ENCODE measurements at places on chromosomes 5 and 9.

GRCh38 chr5:158877706-158878105 is 222.0 kb downstream of the EBF1 start:
- no peak for DNase-seq

- DNase-seq = no peak
Observed at GRCh38 chr5:146042628-146043279, 62.6 kb downstream of the PLAC8L1 start.

DNA sequence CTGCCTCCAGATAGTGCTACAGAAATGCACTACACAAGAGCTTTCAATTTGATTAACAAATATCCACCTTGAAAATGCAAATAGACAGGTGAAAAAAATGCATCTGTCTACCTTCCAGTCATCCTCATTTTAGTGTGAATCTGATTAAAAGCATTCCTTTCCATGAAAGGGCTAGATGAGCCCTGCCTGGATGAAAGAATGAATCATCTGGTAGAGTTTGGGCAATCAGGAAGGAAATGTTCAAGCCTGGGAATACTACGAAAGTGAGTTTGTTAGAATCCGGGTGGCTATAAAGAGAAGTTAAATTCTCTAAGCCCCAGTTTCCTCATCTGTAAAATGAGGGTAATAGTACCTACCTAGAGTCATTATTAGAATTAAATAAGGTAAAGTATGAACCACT is 142.6 kb downstream of the FAM114A2 start:
- no peak for DNase-seq

GRCh38 chr5:158422653-158423515 is 563.9 kb upstream of the CLINT1 start:
- no peak for DNase-seq

DNA sequence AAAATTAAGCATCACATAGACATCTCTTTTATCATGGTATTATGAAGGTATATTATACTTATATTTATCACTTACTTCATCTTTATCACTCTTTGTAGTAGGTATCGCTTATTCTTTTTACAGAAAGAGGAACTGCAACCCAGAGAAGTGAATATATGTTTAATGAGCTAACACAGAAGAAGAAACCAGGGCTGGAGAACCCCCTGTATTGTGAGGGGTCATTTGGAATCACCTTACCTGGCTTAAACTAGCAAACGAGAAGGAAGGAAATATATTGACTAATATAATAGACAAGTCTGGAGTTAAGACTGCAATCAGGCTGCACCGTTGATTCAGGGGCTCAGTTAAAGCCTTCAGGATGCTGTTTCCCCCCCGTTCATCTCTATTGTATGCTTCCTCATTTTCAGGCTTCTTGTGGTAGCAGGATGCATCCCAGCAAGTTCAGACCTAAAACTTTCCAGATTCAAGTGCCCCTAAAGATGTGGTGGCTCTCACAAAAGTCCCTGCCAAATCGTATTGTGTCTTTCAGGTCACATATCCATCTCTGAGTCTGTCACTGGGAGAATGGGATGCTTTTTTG is 146.4 kb downstream of the GCNT1 start:
- DNase-seq = no peak

DNA sequence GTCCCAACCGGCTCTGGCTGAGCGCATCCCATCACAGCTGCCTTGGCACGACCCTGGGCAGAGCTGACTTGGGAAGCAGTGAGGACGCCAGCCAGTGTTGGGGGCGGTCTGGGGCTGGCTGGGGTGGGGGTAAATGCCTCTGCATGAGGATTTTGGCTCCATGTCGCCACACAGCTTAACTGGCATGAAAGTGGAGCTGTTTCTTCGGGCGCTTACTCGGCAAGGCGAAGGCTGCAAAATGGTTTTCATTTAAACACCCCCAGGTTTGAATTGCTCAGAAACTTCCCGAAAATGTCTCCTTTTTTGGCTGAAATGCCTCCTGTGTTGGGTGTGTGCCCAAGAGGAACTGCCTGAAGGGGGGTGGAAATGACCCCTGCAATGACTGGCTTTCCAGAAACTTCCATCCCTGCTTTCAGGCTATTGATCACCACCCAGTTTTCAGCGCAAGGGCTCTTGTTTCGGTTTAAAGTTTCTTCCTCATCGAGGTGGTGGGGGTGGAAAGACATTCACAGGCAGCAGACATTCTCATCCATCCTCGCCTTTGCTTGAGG is 38.3 kb downstream of the PTGES start:
- no peak for DNase-seq

DNA sequence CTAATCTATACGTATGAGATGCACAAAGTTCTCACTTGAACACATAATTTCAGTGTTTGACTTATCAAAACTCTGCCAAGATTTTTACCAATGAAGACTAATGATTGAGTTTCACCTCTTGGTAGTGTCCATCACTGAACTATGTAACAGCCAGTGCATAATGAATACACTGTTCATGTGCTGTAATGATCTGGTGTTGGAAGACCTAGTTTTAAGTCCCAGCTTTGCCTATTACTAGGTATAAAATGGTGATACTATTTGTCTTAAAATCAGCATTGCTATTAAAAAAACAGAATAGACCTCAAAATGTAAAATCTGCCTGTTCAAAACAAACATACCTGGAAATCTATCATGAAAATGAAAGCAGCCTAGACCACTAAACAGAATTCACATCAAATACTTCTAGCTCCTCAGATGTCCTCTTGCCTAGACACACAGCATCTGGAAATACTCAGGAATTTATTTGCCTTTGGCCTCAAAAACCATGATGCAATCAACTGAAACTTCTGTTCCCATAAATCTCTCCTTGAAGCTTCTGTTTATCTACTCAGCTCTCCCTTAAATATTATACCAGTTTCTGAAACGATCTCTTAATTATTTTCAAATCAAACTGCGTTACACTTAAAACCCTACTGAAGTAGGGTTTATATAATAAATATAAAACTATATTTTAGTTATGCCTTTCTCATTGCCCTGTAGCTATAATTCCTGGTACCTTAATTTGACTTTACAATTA is 38.1 kb downstream of the MRPS27 start:
- DNase-seq = no peak

- no peak for DNase-seq
Observed at GRCh38 chr9:135662758-135663450, at the start of gene LCN9. LCN9 (plus strand) TSS chr9:135663309; CDS start chr9:135663322, 13 bp downstream.

- no peak for DNase-seq
Observed at GRCh38 chr5:89374144-89374784, 491.3 kb upstream of the MEF2C start.

GRCh38 chr9:125674981-125675973 is 31.7 kb downstream of the MAPKAP1 start:
- no peak for DNase-seq

- DNase-seq = no peak
Observed at GRCh38 chr9:14215614-14216013, 98.3 kb downstream of the NFIB start.

DNA sequence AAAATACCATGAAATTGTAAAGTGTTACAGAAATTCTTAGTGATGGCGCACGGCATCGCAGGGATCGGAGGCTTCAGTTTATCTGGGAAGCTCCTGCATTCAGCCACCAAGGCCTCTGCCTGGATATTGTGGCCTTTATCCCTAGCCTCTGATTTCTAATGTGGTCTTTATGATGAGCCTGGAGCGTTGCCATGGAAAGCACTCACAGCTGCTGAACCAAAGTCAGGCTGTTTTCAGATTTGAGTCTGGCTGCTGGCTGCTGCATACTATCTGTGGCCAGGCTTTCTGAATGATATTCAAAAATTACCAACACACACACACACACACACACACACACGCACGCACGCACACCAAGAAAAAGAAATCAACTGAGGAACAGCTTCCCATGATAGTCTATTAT is 101.1 kb upstream of the ZNF366 start:
- DNase-seq = no peak

GRCh38 chr9:134049772-134050588 is 17.8 kb downstream of the BRD3 start:
- DNase-seq = no peak

GRCh38 chr5:81425569-81425968 is 31.6 kb upstream of the ACOT12 start:
- DNase-seq = no peak

GRCh38 chr5:56851258-56851941 is 36.1 kb downstream of the MAP3K1 start:
- no peak for DNase-seq

GRCh38 chr5:176183321-176184074 is 54.7 kb upstream of the SIMC1 start:
- DNase-seq = no peak

GRCh38 chr5:68279984-68280383 is 64.4 kb downstream of the PIK3R1 start:
- DNase-seq = no peak

GRCh38 chr9:15433661-15434060 is 11.0 kb downstream of the SNAPC3 start:
- DNase-seq = no peak

GRCh38 chr5:180069589-180070247 is 1.8 kb downstream of the RNF130 start:
- DNase-seq = no peak

DNA sequence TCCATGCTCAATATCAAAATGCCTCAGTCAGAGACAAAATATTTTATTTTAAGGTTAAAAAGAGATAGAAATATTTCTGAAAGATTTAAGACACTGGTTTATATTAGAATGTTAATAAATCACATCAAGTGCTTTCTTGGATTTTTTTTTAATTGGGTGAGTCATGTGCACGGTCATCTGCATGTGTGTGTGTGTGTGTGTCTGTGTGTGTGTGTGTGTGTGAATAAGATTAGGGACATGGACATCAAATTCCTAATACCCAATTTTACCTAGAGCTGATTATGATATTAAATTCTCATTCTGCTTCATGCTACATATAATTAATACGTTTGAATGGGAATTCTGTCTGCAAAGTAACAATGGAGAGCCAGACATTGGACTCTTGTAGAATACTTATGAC is 122.9 kb downstream of the BASP1 start:
- DNase-seq = no peak

GRCh38 chr5:172758834-172759149 is 12.2 kb downstream of the DUSP1 start:
- no peak for DNase-seq

DNA sequence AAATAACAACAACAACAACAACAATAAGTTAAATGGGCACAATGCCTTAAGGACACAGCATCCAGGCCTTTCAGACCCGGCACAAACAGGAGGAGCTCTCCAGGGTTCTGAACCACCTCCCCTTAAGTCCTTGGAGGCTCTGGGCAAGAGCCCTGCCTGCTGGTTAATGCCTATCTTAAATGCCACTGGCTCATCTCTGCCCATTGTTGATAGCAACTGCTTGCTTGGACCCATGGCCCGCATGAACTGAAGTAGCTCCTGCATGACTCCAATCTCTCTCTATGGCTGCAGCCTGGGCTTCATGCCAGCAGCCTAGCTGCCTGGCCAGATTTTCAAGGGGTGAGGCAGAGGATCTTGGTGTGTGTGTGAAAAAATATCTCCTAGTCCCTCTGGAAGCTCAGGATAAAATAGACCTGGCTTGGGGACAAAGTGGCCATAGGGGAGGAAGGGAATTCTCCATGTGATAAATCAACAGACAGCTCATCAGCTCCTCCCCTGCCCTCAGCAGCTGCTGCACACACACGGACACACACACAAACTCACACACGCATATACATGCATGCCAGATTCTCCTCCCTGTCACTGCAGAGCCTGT is 27.4 kb downstream of the FAM219A start:
- DNase-seq = no peak

DNA sequence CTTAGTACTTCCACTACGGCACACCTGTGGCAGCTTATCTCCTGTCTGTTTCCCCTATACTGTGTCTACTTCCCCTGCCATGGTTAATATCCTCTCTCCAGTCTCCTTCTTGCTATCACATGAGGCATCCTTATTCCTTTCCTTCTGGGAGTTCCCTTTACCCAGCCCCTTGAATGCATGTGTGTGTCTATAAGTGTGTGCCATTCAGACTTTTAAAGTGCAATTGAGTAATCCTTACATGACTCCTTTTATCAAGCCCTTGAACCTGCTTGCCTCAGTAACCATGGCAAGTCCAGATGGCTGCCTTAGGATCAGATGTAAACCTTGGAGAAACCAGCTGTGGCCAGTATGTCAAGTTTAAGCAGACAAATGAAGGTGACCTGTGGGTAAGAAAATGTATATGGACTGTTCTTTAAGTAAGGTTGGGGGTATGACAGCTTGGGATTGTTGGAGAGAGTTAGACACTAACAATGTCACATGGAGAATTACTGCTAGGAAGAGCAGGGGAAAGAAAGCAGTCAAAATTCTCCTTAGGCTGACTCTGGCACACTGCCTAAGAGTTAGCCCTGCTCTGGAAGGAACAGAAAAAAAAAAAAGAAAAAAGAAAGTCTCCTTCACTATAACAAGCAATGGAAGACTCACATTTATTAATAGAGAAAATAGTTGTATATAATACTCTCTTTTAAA is 142.1 kb downstream of the HINT1 start:
- DNase-seq = no peak

DNA sequence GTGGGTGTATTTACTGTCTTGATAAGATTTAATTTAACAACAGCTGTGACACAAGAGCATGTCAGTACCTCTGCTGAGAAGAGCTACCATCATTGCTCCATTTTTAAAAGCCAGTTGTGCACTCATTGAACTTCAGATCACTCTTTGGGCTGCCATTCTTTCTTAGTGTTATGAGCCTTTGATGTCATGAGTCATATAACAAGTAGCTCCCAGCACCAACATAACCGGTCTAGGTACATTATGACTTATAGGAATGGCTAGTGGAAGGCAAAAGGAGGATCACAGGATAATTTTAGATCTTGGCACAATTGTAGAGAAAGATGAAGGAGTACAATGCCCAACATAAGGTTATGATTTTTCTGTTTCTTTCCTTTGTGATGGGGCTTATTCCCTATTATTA is 170.8 kb upstream of the FBN2 start:
- no peak for DNase-seq

GRCh38 chr5:58255970-58256369 is 203.9 kb downstream of the PLK2 start:
- no peak for DNase-seq

DNA sequence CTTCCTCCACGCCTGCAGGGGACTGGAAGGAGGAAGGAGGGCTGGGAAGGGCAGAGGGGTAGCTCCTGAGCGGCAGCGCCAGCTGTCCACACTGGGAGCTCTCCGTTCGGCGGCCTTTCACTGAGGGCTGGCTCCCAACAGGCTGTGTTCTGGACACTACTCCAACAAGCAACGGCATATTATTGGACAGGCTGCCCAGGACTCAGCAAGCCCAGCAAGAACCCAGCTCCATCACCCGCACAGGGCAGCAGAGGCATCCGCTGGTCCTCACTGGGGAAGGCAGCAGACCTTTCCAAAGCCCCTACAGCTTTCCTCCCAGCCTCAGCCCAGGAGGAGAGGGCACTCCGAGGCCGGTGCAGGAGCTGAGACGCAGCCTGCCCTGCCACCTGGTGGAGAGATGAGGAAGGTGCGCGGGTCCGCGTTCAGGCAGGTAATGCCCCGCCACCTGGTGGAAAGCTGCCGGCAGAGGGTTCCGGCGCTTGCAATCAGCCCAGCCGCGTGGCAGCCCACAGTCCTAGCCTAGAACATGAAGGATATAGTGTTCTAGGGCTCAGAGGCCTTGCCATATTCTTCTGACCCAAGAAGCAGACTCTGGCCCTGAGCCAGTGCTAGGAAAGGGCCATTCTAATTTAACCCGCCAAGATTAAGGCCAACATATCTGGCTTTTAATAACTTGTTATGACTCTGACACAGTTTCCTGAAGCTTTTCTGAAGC is 74.4 kb downstream of the NRG2 start:
- peak; percentile 81 for DNase-seq

GRCh38 chr5:135239453-135240282 is 159.4 kb downstream of the MACROH2A1 start:
- no peak for DNase-seq

All from stimulated activated CD4-positive, alpha-beta T cell treated with anti-CD3 and anti-CD28 coated beads, Interleukin-12 subunit alpha, Interleukin-12 subunit beta, amount 100 ng/mL, for 24 hours (primary cell).